Stimulated activated CD4-positive, alpha-beta T cell treated with anti-CD3 and anti-CD28 coated beads, Interleukin-4, amount 100 ng/mL, for 1 hour (primary cell): ENCODE measurements at places on chromosomes 6 and 20.

GRCh38 chr6:34190504-34191122, 44.7 kb upstream of the GRM4 start:
- no peak for DNase-seq

- no peak for DNase-seq
These were observed 195.5 kb upstream of the PRDM1 start for GRCh38 chr6:105890521-105891244.

DNA sequence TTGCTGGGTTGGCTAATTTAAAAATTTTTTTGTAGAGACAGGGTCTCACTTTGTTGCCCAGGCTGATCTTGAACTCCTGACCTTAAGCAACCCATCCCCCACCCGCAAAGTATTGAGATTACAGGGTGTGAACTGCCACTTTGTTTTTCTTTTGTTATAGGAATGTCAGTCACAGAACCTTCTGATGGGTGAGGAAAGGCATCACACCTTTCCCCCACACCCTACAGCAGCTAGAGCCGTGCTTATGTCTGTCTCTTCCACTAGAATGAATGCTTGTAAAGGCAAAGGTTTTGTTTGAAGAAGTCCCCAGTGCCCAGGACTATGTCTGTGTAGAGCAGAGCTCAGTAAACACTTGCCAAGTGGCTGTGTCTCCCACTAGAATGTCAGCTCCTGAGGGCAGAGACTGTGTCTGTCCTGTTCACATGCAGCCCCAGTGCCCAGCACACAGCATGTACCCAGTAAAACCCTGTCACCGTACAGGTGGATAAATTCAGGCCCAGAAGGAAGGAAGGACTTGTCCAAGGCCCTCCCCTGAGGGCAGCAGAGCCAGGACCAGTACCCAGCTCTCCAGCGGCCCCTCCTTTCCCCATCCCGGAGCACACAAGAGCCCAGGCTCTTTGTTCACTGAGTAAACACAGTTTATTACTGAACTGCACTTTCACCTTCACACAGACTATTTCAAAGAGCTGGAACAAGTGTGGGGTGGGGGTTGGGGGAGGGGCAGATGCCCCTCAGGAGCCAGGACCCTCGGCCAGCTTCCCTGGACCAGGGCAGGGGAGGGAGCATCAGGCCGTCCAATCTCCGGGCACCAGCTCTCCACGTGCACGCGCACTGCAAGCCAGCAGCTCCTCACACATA, 26.4 kb downstream of the COX4I2 start:
- no peak for DNase-seq

DNA sequence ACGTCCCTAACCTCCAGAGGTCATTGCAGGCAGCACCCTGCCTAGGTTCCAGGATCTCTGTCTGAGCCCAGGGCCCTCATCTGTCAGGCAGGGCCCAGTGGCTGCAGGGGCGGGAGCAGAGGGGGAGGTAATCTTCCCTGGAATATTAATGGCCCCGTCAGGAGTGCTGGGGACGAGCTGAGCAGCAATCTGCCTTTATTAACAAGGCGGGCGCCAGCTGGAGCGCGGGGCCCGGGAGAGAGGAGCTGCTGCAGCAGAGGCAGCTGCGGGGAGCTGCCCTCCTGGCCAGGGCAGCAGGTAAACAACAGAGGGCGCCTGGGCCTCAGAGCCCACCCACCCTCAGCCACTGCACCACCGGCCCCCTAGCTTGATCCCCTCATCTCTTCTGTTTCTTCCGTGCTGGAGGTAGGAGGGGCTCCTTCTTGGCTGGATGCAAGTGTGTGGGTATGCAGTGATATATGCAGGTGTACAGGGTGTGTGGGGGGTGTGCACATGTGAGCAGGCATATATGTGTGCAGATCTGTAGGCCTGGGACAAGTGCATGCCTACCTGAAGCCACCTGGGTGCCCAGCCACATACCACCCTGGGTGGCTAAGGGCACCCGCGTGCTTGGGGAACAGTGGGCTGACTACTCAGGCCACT, 131.8 kb upstream of the MLN start:
- DNase-seq: no peak

DNA sequence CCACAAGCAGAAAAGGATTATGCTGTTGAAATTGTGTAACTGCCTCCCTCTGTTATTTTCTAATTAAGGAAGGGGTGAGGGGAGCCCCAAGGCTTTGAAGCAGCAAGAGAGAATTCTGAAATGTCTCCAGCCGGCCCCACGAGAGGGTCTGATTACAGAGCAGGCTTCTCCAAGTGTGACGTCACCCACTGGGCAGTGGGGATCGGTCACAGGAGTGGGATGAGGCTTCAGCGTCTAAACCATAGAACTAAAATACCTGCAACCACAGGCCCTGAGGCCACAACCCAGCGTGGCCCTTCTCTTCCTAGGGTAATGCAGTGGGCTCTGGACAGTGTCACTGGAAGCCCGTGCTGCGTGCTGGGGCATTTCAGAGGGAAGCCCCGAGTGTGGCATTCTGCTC, 38.6 kb upstream of the APCDD1L start:
- no peak for DNase-seq

GRCh38 chr6:168469521-168469920, 28.5 kb downstream of the SMOC2 start:
- no peak for DNase-seq

DNA sequence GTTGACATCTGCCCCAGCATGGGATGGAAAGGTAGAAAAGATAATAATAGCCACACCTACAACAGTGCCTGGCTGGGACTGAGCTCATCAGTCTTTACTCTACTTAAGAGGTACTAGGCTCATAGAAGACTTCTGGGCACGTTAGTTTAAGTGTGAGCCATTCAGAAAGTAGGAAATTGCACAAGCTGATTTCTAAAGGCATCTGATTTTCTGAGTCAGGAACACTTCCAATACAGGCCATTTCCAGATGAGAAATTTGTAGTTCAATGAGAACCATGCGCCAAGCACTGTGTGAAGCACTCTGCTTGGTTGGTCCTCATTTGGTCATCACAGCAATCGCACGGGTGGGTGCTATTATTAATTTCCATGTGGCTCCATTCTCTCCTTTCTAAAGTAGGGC, 42.3 kb downstream of the MOCS1 start:
- no peak for DNase-seq
